ENCODE measurements at places on chromosomes 12 and 14.

DNA sequence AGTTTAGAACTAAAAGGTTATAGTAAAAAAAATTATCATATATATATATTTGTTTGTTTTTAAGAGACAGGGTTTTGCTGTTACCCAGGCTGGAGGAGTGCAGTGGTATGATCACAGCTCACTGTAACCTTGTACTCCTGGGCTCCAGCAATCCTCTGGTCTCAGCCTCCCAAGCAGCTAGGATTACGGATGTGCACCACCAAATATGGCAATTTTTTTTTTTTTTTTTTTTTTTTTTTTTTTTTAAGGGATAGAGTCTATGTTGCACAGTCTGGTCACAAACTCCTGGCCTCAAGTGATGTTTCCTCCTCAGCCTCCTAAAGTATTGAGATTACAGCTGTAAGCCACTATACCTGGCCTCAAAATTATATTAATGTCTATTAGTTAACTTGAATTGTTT is 48.7 kb downstream of the PAPLN start:
- no peak for DNase-seq

GRCh38 chr12:124289634-124290600 is 5.0 kb upstream of the RFLNA start:
- peak; percentile 40 for DNase-seq

DNA sequence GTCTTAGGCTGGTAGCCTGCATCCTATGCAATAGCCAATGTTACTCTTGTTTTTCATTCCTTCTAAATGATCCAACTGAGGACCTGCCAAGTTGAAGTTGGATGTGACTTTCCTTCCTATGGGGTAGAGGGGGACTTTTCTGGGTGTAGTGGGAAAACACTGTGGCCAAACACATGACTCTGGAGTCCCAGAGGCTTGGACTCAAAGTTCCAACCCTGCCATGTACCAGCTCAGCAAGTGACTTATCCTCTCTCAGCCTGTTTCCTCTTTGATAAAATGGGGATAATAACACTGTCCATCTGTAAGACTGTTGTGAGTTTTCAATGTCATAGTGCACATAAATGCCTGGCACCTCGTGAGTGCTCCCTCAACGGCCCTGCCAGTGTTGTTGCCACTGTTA is 97.0 kb downstream of the ZFP36L1 start:
- DNase-seq = no peak

DNA sequence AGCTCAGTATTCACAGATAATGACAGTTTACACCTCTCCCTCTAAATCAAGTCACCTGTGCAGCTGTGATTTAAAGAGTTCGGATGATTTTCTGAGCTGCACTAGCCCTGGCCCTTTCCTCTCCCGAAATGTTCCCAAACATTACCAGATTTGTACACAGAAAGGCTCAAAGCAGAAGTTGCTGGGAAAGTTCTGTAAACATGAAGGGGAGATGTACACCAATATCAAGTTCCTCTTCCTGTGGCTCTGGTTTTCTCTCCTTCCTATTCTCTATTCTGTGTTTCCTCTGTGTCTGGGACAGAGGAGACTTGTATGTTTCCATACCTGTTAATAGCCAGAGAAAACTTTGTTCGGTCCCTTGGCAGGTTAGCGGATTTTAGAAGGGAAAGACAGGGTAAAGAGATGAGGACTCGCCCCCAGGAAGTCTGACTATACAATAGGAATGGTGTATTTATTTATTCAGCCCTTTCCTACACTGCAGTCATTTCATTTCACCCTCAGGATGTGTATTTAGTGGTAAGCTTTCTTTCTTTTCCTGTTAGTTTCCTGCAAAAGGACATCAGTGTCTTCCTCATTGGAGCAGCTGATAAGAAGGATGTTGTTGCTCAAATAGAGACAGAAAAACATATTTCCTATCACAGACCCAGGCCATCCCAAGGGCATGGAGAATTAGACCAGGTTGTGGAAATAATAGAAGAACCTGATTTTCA is 7.6 kb upstream of the NUMB start:
- peak; percentile 37 for DNase-seq

GRCh38 chr12:12612358-12612757 is 682 bp downstream of the CREBL2 start:
- peak; percentile 73 for DNase-seq

DNA sequence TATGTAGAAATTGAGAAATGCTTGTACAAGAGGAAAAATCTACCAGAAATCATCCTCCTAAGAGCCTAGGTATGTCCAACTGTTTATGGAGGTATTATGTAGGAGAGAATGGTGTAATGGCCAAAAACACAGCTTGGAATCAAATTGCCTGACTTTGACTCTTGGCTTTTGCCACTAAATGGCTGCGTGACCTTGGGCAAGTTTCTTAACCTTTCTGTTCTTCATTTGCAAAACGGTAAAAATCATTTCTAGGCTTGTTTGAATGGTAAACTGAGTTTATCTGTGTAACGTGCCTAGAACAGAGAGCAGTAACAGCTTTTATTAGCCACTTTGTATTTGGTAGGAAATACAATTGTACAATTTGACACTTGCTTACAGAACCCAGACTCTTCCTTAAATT is 4.9 kb upstream of the GRIP1 start:
- DNase-seq = no peak

- DNase-seq = no peak
Measured at GRCh38 chr12:3071107-3071506, 6.1 kb upstream of the TSPAN9 start.

DNA sequence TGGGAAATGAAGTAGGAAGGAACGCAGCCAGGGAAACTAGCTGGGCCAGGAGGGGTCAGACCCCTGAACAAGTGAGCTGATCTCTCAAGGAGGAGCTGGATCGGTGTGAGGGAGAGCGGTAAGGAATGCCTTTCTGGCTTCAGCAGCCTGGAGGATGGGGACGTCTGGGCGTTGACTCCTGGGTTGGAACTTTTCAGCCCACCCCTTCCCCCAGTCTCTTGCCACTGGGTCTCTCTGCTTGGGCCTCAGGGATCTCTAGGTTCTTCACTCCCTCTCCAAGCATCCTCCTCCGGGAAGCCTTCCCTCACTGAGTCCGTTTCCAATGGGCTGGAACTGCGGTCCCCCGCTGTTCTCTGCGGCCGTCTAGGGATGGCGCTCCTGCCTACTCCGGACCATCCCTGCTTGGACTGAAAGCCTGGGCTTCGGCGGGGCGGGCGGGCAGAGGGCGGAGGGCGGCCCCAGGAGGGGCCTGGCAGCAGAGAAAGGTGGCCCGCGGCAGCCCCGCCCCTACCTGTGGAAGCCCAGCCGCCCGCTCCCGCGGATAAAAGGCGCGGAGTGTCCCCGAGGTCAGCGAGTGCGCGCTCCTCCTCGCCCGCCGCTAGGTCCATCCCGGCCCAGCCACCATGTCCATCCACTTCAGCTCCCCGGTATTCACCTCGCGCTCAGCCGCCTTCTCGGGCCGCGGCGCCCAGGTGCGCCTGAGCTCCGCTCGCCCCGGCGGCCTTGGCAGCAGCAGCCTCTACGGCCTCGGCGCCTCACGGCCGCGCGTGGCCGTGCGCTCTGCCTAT is at the start of gene KRT7:
Gene KRT7 (plus strand): TSS at position 570 of the 788 bp plus-strand sequence. CDS start 54 bp downstream, at position 624.
- no peak for DNase-seq

DNA sequence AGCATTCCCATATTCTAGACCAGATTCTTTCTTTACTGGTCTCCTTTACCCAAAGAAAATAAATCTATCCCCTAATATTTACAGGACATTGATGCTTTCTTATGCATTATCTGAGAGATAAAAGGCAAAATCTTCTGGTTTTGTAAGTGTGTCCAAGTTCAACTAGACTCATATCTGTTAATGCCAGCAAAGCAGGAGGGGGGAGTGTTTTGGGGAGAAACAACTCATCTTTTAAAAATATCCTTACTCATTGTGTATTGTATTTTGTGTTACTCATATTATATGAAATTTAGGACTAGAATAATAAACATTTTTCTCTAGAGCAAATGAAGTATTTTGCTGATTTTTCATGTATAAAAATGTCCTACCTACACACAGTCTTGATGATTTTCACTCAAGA is 54.8 kb downstream of the SAMD4A start:
- DNase-seq = no peak

- no peak for DNase-seq
Measured at GRCh38 chr12:94049718-94050117, 98.7 kb upstream of the PLXNC1 start.

DNA sequence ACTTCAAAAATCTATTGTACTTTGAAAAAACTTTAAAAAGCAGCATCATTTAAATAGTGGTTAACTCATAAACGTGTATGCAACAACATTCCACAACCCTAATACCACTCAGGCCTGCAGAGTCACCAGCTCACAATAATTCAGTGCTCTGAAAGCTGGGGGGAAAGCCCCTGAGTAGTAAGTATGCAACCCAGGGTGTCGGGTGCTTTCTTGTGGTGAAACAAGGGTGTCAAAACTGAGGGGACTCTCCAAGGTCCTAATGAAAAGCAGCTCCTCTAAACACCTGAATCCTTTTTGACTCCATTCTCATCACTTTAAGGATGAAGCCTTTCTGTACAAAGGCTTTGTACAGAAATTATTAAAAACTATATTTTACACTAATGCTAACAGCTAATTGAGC is 33.7 kb downstream of the FGFR1OP2 start:
- no peak for DNase-seq

DNA sequence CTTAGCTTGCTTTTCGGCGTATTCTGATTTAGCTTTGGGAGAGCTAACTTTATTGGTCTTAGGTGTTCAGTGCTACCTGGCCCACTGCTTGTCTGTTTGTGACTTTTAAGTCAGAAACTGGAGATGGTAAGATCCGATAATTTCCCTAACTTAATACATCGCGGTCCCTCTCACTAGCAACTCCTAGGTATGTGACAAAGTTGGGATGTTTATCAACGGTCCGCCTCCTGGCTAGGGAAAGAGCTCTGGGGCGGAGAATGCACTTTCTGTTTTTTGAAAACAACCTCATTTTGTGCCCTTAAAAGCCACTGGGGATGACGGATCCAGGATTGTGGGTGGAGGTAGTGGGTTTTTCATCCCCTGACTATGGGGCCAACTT is 1.2 kb downstream of the CDKN1B start:
- DNase-seq = no peak

- DNase-seq = no peak
Measured at GRCh38 chr14:22861651-22862050, 9.9 kb upstream of the LRP10 start.

DNA sequence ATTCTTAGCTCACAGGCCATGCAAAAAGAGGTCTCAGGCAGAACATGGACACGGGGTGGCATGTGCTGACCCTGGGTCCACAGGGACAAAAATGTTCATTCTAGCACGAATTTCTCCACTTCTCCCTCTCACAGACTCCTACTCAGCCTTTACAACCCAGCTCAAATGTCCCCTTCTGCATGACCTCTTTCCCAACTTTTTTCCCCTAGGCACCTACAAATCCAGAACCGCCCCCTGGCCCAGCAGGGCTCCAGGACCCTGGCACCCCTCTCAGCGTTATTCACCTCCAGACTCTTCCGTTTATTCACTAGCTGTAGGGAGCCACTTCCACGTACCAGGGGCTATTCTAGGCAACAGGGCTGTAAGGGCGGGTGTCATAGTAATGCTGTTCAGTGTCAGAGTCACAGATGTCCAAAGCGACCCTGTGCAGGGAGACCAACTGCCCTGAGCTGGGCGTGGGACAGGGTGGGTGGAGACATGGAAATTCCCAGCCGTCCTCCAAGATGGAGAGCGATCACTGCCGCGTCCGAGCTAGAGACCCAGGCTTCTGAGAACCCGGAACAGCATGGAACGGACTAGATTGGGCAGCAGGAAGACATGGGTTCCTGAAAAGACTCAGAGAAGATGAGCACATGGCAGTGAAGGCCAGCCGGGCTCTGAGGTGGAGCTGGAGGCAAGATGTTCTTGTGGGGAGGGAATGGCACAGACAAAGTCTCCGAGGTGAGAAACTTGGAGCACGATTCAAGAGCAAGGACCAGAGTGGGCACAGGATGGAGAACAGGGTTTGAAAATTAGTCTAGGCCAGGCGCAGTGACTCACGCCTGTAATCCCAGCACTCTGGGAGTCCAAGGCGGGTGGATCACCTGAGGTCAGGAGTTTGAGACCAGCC is 274.9 kb upstream of the RTL1 start:
- DNase-seq = no peak

- no peak for DNase-seq
Measured at GRCh38 chr12:2489275-2489674, 305.5 kb upstream of the FKBP4 start.

DNA sequence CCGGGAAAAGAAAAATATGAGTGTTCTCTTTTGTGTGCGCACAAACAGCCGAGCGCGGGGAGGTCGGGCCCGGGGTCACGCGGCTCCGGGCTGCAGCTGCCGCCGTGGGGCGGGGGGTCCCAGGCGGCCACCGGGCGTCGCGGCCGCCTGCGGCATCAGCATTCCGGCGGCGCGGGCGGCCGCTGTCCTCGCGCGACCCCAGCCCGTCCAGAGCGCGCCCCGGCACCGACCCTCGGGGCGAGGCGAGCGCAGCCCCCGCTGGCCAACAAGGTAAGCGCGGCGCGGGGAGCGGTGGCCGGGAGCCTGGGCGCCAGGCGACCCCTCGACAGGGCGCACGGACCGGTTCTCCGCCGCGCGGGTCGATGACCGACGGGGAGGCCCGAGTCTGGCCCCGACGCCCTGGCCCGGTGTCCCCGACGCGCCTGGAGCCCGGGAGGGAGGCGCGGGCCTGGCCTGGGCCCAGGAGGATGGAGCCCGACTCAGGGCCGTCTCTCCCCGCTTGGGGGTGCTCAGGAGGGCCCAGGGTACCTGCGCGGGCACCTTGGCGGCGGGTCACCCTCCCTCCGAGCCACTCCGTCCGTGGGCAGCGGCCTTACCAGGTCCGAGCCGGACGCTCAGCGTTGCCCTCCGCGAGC is 103.9 kb upstream of the DIO3 start:
- DNase-seq = no peak

- no peak for DNase-seq
Measured at GRCh38 chr12:46388427-46389021, 16.0 kb upstream of the SLC38A2 start.
